ENCODE measurements at places on chromosomes 2 and 18.

- DNase-seq: no peak
Measured at GRCh38 chr2:147865560-147865959, 20.7 kb downstream of the ACVR2A start.

DNA sequence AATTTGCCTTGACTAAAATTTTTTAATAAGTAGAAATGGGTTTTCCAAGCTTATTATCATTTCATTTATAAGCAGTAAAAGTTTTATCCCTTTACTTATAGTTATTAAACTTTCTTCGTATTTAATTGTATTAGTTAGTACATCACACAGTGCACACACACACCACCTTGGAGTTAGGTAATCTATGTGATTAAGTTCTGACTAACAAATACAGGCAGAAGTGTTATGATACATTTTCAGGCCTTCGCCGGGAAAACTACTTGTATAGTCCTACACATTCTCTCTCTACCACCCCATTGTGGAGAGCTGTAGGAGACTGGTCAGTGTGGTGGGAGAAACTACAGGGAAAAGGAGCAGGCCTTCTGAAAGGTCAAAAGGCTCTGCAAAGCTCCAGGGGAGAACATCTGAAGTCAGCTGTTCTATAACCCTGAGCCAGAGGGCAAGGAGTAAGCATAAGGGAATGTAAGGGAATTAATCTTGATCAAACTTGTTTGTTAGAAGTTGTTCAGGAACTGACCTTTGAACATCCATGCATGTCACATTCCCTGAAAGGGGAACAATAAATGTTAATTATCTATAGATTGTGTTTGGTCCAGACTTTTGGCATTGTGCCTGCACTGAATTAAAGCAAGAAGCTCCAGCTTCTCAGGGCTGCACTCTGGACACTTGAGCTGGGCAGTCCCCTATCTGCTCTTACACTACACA is 231.7 kb downstream of the FSIP2 start:
- no peak for DNase-seq

GRCh38 chr18:55869556-55870501 is 281.8 kb upstream of the TCF4 start:
- DNase-seq: no peak

GRCh38 chr2:134462275-134462674 is 208.4 kb downstream of the MGAT5 start:
- DNase-seq: no peak

- no peak for DNase-seq
Measured at GRCh38 chr2:30031184-30031583, 109.8 kb upstream of the ALK start.

GRCh38 chr2:11824901-11825828 is 78.7 kb downstream of the LPIN1 start:
- no peak for DNase-seq

- DNase-seq: no peak
Measured at GRCh38 chr18:48422947-48423378, 13.8 kb upstream of the ZBTB7C start.

DNA sequence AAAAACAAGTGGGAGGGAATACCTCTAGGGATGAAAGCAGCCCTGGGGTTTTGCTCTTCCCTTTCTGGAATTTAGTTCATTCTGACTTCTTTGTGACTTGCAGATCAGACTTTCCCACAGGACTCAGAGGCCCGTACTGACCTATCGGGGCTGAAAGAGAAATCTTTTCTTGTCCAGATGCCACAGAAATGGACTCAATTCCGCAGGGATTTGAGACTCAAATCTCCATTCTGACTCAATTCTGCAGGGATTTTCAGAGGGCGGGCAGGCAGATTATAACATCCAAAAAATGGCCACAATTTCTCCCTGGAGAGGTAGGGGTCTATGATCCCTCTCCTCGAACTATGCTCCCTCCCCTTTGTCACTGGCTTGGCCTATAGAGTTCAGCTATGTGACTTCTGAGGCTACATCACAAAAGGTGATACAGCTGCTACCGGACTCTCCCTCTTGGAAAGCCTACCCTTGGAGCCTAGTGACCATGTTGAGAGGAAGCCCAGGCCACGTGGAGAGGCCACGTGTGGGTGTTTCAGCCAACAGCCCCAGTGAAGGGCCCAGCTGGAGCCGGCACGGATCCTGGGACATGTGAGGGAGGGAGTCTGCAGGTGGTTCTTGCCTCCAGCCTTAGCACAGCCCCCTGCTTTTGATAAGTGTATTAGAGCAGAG is 4.8 kb upstream of the EFHD1 start:
- no peak for DNase-seq

Data from activated CD4-positive, alpha-beta T cell treated with anti-CD3 and anti-CD28 coated beads, Interleukin-2, amount 50 U/mL, for 16 hours (primary cell).